ENCODE measurements at places on chromosomes 1 and 21.

DNA sequence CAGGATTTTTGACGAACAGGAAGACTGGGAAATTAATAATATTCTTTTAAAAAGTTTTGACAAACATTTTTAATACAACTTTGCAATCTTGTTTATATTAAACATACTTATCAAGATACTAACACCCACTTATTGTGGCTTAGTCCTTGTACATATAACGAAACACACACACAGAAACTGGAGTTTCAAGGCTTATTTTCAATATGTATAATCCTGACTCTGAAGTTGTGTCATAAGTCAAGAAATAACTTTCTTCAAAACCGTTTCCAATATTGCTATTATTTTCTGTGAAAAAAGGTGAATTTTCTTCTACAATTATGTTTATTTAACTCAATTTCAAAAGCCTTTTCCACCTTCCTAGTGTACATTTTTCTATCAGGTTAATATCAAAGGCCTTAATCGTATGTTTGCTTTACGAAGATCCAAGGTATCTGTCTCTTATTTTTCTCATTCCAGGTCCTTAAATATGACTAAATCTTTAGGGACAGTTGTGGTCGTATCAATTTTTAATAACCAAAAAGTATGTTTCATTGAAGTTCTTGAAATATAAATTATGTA, 1.8 kb downstream of the CDKN2C start:
- no peak for DNase-seq

- peak; percentile 46 for DNase-seq
Observed at GRCh38 chr1:54317084-54317483, 89.1 kb downstream of the SSBP3 start.

GRCh38 chr1:69511426-69512192, 56.1 kb upstream of the LRRC7 start:
- DNase-seq = peak; percentile 48

GRCh38 chr1:204319462-204319861, 40.3 kb downstream of the PLEKHA6 start:
- peak; percentile 90 for DNase-seq

Data from fibroblast of mammary gland (primary cell).